ENCODE measurements at places on chromosomes 6 and 20. TPM values are rescaled to one million over a fixed set of nuclear protein-coding genes. Genes with fewer than 3 reads are reported as not detected.

LIN28B gene
- polyA plus RNA-seq = 0.24 TPM

DNA sequence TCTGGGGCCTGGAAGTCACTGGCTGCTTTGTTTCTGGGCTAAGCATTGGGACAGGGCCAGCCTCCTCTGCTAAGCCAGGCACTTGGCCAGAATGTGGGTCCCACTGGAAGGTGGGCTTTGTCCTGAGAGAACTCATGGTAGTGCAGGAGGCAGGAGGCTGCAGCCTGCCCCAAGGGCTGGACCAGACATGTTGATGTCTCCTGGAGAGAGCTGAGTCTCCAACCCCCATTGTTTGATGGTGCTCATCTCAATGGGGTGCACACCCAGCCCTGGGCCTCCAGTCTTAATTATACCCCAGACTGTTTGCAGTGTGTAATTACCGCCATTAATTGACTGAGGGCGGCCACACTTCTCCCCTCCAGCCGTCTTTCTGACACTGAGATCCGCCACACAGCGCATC is 220.5 kb upstream of the PMEPA1 start:
- no peak for DNase-seq

GRCh38 chr20:35240083-35240810 is 13.8 kb downstream of the MMP24 start:
- no peak for DNase-seq

GRCh38 chr20:25563362-25563761 is 22.0 kb downstream of the NINL start:
- DNase-seq = no peak

DNA sequence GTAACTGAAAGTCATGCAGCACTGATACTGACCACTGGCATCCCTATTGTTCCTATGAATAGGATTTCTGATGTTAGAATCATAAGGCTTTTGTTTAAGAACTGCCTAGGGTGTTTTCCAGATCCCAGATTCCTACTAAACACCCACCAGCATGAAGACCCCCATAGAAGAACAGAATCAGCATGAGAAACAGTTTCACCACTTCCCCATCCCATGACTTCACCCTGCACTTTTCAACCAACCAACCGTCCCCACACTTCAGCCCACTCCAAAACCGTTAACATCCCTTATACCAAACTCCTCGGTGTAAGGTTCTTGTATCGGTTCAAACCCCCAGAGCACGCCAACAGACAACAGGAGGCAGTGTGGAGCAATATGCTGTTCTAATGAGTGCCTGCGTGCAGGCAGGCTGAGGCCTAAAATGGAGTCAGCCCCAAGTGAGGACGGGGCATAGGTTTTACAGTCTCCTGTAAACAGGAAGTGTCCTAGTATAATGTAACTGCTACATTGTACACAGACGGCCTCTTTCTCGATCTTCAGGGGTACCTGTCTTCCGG is 11.4 kb upstream of the SSTR4 start:
- no peak for DNase-seq

ETV7 gene
- 0.44 TPM for polyA plus RNA-seq

GRCh38 chr6:4682431-4683097 is 93.6 kb upstream of the CDYL start:
- DNase-seq = no peak

- no peak for DNase-seq
These were observed 3.4 kb upstream of the KCNG1 start for GRCh38 chr20:51026269-51026668.

DNA sequence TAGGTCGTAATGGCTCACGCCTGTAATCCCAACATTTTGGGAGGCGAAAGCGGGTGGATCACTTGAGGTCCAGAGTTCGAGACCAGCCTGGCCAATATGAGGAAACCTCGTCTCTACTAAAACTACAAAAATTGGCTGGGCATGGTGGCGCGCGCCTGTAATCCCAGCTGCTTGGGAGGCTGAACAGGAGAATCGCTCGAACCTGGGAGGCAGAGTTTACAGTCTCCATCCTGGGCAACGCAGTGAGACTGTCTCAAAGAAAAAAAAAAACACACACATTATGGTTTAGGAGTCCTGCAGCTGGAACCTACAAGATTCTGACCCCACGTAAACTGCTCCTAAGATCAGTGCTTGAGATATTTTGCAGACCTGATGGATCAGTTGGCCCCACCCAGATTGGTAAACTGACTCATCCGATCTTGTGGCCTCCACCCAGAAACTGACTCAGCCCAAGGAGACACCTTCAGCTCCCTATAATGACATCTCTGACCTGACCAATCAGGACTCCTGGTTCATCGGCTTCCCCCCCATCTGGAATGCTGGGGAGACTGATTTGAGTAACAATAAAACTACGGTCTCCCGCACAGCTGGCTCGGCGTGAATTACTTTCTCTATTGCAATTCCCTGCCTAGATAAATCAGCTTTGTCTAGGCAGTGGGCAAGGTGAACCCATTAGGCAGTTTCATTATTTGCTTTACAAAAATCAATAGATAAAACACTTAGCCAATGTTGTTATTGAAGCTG is 96.2 kb upstream of the BTN3A2 start:
- DNase-seq = no peak

GRCh38 chr6:88220493-88220892 is 54.3 kb upstream of the CNR1 start:
- DNase-seq = peak; percentile 20

DNA sequence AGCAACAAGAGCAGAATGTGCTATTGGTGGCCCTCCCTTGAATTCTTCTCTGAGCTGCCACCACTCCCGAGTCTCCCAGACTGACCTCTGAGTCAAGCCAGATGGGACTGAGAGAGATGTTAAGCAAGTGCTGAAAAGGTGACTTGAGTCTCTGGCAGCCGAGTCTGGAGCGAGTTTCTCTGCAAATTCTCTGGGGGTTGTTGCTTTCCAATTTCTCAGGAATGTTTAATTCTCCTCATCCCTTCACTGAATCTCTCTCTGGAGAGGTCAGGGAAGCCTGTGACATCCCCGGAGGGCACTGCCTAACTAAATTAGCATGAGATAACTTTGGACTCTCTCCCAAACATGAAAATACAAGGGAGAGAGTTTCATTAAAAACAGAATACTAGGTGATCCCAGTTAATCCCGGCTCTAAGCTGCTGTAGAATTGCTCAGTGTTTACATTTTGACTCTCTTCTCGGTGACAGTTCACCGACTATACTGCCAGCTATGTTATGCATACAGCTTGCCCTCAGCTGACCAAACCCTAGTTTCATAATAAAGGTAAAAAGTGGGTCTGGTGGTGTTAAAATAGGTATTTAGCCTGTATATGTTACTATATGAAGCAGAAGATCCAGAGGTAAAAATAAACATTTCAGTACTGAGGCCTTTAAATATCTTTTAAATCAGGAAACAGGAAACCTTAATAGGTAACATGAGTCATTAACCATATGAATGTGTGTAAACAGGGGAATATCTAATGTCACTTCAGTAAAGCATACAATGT is 157.9 kb downstream of the FOXC1 start:
- DNase-seq = no peak

DNA sequence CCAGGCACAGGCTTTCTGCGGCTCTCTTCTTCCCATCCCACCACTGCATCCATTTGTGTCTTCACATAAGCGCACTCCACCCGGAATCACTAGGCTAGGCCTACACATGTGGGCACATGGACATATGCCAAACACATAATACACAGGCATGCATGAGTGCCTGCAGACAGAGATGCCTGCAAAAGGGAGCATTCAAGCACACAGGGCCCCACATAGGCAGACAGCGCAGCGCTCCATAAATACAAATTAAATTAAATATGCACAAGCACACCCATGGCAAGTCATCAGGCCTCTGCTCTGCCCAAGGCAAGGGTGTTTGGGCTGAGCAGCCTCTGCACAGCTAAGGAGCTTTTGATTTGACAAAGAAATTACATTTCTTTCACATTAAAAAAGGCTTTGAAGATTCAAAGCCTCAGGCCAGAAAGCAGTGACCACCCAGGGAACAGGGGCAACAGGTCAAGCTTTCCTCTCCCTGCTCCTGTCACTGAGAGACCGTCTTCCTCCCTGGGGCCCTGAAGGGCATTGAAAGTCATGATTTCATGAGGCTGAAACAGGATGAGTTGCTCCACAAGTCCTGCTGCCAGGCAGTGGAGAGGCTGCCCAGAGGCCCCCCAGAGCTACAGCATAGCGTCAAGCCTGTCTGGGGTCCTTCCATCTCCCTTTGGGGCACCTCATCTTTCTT is 134.2 kb upstream of the LRFN2 start:
- no peak for DNase-seq

RNF39 gene
- 1.4 TPM for polyA plus RNA-seq

MAP3K5 gene
- 5.1 TPM for polyA plus RNA-seq

ISM1 gene
- polyA plus RNA-seq = 5.3 TPM

- no peak for DNase-seq
These were observed 3.0 kb downstream of the BAK1 start for GRCh38 chr6:33577106-33577535.
